G401 (cell line): ENCODE measurements at places on chromosomes 5 and 9. TPM values are rescaled to one million over a fixed set of nuclear protein-coding genes. Genes with fewer than 3 reads are reported as not detected.

The SLC25A2 gene
- not detected in 2 replicates for total RNA-seq

The CCNO gene
- total RNA-seq: 0.74 and 3.8 TPM in 2 replicates

DNA sequence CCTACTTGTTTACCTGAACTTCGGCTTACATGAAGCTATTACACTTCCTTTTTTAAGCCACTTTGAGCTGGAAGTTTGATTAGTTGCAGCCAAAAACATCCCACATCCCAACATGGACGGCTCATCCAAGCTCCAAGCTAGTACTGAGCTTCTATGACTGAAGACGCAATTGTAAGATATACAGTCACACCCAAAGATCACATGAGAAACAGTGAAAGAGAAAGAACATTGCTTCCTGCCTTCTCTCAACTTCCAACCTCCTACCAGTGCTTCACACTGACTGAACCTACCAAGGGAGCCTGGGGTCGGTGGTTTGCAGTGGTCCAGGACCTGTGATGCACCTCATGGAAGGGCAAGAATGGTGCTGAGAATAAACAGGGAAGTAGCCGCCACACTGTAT lies 27.4 kb upstream of the ADRA1B start:
- no peak for DNase-seq

- no peak for DNase-seq
Measured at GRCh38 chr9:86134361-86134760, 35.0 kb upstream of the GOLM1 start.

GRCh38 chr9:75937521-75938258 lies 47.2 kb downstream of the PCSK5 start:
- no peak for DNase-seq

The CD14 gene
- not detected in 2 replicates for total RNA-seq

- DNase-seq: no peak
Measured at GRCh38 chr9:134880484-134881312, at the start of gene FCN2. Gene FCN2, plus strand, starts transcription at chr9:134880810. Its CDS starts 12 bp downstream, at chr9:134880822.

- no peak for DNase-seq
Measured at GRCh38 chr5:31196309-31196708, 2.8 kb downstream of the CDH6 start.

The MINAR2 gene
- not detected in 2 replicates for total RNA-seq

The ANKRD20A1 gene
- 0.41 TPM in 1 of 2 replicates, not detected in the other for total RNA-seq

The UGT3A1 gene
- not detected in 2 replicates for total RNA-seq

The CCL27 gene
- not detected in 2 replicates for total RNA-seq

The SH3TC2 gene
- total RNA-seq: not detected in 2 replicates

DNA sequence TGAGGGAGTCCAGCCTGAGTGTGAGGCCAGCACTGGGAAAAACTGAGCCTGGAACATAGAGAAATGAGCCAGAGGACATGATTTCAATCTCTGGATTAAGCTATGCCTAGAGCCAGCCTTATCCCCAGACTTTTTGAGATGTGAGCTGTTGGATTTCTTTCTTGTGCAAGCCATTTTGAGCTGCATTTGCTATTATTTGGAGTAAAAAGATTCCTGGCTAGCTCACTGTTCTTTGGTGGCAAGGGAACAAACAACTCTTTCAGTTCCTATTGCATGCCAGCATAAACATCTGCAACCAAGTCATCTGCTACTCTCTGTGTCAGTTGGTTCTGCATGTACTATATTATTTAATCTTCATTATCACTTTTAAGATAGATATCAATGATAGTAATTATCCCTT lies 70.1 kb upstream of the MAN2A1 start:
- peak; percentile 8 for DNase-seq

DNA sequence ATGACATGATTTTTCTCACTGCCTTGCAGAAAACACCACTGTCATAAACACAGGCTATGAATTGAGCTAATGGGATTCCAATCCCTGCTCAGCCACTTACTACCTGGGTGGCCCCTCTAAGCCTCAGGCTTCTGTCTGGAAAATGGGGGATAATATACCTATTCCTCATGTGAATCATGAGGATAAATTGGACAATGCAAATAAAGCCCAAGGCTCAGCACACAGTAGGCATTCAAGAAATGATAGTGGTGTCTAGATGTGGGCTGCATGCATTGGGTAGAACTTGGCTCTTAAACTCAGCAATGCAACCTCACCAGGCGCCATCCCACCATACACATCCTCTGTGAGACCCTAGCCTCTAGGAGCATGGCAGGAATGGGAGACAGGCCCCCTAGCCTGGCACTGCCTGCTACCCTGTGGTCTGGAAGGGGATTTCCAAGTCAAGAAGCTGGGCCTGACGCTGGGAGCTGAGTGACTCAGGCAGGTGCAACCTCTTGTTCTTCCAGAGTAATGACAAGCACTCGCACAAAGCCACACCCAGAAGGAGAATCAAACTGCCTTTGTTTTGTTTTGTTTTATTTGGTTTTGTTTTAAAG lies 2.3 kb upstream of the TNIP1 start:
- DNase-seq: no peak

GRCh38 chr9:136016572-136017288 lies 55.6 kb upstream of the UBAC1 start:
- no peak for DNase-seq

- DNase-seq: no peak
Measured at GRCh38 chr9:35091536-35091935, 4.9 kb downstream of the PIGO start.

The PTGS1 gene
- total RNA-seq: not detected in 2 replicates

GRCh38 chr9:105333076-105333475 lies 88.6 kb downstream of the SLC44A1 start:
- no peak for DNase-seq

The DND1 gene
- not detected in 2 replicates for total RNA-seq

The LECT2 gene
- not detected in 2 replicates for total RNA-seq

DNA sequence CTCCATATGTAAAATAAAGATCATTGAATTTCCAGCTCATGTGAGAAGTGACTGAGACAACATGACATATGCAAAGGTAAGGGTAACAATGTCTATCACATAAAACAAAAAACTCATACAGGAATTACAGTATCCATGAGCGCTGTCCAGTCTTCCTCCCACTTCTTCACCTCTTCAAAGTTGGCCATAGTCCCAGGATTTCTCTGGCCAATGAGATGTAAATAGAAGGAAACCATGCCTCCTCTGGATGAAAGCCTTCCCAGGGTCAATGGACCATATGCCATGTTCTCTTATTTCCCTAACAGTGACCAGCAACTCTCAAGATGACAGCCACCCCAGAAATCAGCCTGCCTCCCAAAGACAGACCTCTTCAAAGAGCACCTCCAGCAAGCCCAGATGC lies 75.5 kb downstream of the SEMA5A start:
- no peak for DNase-seq

The CDX1 gene
- total RNA-seq: not detected in 2 replicates

- DNase-seq: peak; percentile 1
Measured at GRCh38 chr9:88259001-88259400, 120.7 kb upstream of the SPATA31C2 start.

GRCh38 chr9:134566936-134567335 lies 74.7 kb upstream of the COL5A1 start:
- DNase-seq: no peak

DNA sequence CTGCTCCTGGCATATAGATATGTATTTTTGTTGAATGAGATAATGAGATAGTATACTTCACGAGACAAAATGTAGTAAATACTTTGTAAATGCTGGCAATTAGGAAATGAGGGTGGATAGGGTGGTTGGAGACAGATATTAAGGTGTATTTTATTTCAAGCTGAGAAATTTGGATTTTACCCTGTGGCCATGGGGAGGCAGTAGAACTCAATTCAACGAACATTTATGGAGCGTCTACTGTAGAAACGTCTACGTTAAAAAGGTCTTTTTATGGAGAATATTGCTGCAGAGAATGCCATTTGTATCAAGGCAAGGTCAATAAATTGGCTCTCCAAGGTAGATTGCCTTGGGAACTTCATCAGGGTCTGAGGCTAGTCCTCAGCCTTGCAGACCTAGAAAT lies 21.5 kb upstream of the RALGPS1 start:
- DNase-seq: peak; percentile 41

The SMIM33 gene
- not detected in 2 replicates for total RNA-seq

DNA sequence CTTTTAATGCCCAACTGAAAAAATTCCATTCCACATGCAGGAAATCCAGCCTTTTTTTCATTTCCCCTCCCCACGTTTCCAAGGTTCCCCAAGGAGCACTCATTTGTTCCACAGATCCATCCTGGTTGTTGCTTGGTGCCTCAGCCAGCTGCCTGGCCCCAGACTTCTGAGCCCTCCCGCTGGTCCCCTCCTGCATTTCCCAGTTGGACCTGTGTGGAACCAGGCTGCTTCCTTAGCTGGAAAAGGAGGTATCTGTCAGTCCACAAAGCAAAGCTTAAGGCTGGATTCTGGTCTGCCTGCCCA lies 44.8 kb downstream of the ANGPTL2 start:
- DNase-seq: no peak
